ENCODE measurements at places on chromosomes 1 and 21. TPM values are rescaled to one million over a fixed set of nuclear protein-coding genes. Genes with fewer than 3 reads are reported as not detected.
A peak's percentile ranks its signal among the peaks of the same experiment; 100 is the strongest.

Gene SLC6A9
- total RNA-seq, result 1.3 TPM

Gene DMRTA2
- not detected for total RNA-seq

Gene IFI44L
- total RNA-seq, result 1.5 TPM

Gene SH2D1B
- not detected for total RNA-seq

Gene NUAK2
- total RNA-seq, result 2.3 TPM

Gene HOOK1
- not detected for total RNA-seq

DNA sequence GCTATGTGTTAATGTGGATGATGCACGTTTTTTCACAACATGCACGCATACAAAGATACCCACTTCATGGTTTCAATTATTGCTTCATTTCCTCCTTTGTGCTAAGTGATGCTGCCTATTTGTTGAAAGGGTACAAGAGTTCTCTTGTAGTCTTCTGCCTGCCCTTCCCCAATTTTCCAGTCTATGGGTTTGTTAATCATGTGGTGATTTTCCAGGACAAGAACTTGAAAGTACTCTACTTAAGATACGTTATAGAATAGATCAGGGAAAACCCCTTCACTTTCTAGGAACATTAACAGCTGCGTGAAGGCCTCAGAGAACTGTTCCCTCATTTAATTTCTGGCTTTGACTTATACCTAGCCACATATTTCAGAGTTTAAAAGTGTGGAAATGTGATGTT lies 52.1 kb upstream of the SLC44A3 start:
- no peak for DNase-seq
- no peaks in the 10 kb centered on the region for H3K36me3 ChIP-seq
- H3K27ac ChIP-seq, result no peak overlapping the region
- H3K4me1 ChIP-seq, result no peaks in the 10 kb centered on the region

DNA sequence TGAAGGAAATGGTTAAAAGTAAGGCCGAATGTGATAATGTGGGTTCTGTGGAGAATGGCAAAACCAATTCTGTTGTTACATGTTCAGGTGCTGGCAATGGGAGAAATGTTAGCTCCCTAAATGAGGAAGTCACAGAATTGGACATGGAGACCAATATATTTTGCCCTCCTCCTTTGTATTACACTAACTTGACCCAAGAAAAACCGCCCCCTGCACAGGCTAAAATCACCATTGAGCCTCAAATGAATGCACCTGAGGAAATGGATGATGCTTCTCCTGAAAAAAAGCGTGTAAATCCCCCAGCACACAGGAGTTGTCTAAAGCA lies 932 bp downstream of the MAP10 start:
- H3K27me3 ChIP-seq, result no peaks in the 10 kb centered on the region
- no peak for DNase-seq
- H3K27ac ChIP-seq, result no peak overlapping the region
- H3K4me1 ChIP-seq, result peaks cover 6% of the 10 kb centered on the region
- peak overlapping the region; percentile 62 for H3K4me3 ChIP-seq

- no peaks in the 10 kb centered on the region for H3K27me3 ChIP-seq
- H3K4me1 ChIP-seq, result no peaks in the 10 kb centered on the region
- no peak overlapping the region for H3K4me3 ChIP-seq
- peaks cover 33% of the 10 kb centered on the region for H3K36me3 ChIP-seq
- DNase-seq, result no peak
- H3K27ac ChIP-seq, result no peak overlapping the region
Observed at GRCh38 chr1:35175098-35175576, 17.8 kb downstream of the SFPQ start.

DNA sequence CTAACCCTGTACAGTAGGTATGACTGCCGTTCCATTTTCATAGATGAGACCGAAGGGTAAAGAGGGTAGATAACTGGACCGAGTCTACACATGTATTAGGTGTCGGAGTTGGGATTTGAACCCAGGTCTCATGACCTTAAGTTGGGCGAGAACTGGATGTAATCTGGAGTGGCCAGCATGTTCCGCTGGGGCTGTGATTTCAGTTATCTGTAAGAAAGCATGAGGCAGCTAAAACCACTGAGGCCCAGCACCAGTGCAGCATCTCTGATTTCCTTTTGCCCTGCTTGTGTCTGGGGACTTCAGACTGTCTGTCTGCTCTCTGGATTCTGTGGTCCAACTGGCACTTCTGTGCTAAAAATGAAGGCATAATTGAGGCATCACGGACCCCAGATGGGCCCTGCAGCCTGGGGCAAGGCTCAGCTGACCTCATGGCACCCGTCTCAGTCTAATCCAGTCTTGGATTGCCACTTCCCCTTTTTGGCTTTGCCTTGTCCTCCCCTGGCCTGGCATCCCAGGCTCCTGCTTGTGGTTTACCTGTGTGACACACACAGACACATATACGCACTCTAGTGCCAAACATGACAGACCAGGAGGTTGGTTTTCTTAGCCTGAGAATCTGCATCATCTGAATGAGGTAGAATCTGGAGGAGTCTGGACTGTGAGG lies 180.2 kb downstream of the KIF26B start:
- H3K4me3 ChIP-seq, result no peak overlapping the region
- no peak overlapping the region for H3K27ac ChIP-seq
- H3K4me1 ChIP-seq, result no peaks in the 10 kb centered on the region
- H3K27me3 ChIP-seq, result no peaks in the 10 kb centered on the region
- DNase-seq, result no peak

- DNase-seq, result no peak
- H3K4me3 ChIP-seq, result no peak overlapping the region
- no peaks in the 10 kb centered on the region for H3K36me3 ChIP-seq
- H3K27me3 ChIP-seq, result no peaks in the 10 kb centered on the region
- H3K4me1 ChIP-seq, result no peaks in the 10 kb centered on the region
Observed at GRCh38 chr1:87812871-87813577, 484.3 kb downstream of the LMO4 start.

DNA sequence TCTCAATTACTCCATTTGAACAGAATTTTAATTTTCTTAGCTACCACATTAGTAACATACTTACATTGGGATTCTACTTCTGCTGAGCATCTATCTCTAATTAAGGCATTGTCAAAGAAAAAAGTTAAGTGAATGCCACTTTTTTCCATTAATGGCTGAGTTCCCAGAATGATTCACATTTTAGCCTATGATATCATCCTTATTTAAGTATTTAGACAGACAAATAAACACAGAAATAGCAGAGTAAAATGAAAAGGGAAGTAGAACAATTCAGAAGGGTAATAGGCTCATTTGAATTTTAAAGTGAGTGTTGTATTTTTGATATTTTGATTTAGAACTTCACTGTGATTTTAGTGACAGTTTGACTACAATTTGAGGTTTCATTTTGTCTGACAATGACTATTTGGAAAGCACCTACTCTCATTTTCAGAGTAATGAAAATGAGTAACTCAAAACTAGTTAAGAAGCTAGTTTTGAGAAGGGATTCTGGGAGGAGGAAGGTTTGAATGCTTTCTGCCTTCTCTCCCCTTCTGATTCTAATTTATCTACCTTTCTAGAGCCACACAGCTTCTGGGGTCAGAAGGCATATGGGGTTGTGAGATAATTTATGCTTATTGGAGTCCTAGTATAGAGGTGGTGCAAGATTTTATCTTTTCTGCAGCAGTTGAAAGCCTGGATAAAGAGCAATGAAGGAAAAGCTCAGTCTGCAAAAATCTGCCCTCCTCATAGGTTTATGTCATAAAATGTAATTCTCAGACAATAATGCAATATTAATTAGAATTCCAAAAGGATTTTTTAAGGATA lies 15.5 kb downstream of the LYPLAL1 start:
- H3K36me3 ChIP-seq, result no peaks in the 10 kb centered on the region
- H3K4me3 ChIP-seq, result no peak overlapping the region
- peak; percentile 96 for DNase-seq
- H3K27ac ChIP-seq, result peak overlapping the region; percentile 70

- DNase-seq, result no peak
- no peak overlapping the region for H3K4me3 ChIP-seq
- H3K36me3 ChIP-seq, result peaks cover 4% of the 10 kb centered on the region
- H3K4me1 ChIP-seq, result peaks cover 65% of the 10 kb centered on the region
Observed at GRCh38 chr1:208225954-208226937, 17.9 kb downstream of the PLXNA2 start.

GRCh38 chr1:149846042-149846441 lies 53.3 kb upstream of the BOLA1 start:
- H3K36me3 ChIP-seq, result no peaks in the 10 kb centered on the region
- no peak overlapping the region for H3K4me3 ChIP-seq
- H3K27ac ChIP-seq, result no peak overlapping the region
- no peaks in the 10 kb centered on the region for H3K27me3 ChIP-seq

GRCh38 chr1:167491586-167492461 lies 26.5 kb downstream of the CD247 start:
- no peaks in the 10 kb centered on the region for H3K36me3 ChIP-seq
- peaks cover 2% of the 10 kb centered on the region for H3K27me3 ChIP-seq
- no peaks in the 10 kb centered on the region for H3K4me1 ChIP-seq
- no peak overlapping the region for H3K4me3 ChIP-seq
- DNase-seq, result no peak

GRCh38 chr1:183075861-183076260 lies 52.6 kb downstream of the LAMC1 start:
- no peak overlapping the region for H3K27ac ChIP-seq
- H3K36me3 ChIP-seq, result no peaks in the 10 kb centered on the region
- no peak for DNase-seq
- no peaks in the 10 kb centered on the region for H3K27me3 ChIP-seq
- H3K4me1 ChIP-seq, result peaks cover 22% of the 10 kb centered on the region

DNA sequence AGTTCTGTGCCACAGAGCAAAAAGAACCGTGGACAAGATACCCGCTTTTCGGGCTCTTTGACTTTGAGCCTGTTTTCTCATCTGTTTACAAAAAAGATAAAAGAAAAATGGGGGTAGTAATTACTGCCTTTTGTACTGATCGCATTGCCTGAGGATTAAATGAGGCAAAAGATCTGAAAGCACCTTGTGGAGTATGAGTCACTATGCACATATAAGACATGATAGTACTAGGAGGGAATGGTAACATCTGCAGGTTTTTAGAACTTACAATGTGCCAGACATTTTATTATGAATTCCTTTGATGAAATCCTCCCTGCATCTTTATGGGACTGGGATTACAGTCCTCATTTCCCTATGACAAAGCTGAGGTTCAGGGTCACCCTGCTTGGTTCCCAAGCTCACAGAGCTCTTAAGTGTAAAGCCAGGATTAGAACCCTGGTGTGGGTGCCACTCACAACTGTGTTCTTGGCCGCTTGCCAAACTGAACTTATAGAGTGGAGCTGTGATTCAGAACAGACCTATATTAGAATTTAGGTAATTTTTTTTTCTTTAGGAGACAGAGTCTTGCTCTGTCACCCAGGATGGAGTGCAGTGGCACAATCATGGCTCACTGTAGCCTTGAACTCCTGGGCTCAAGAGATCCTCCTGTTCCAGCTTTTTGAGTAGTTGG lies 1.8 kb downstream of the DISC1 start:
- no peaks in the 10 kb centered on the region for H3K27me3 ChIP-seq
- H3K36me3 ChIP-seq, result no peaks in the 10 kb centered on the region
- no peak overlapping the region for H3K4me3 ChIP-seq
- H3K4me1 ChIP-seq, result peaks cover 14% of the 10 kb centered on the region
- peak; percentile 15 for DNase-seq

DNA sequence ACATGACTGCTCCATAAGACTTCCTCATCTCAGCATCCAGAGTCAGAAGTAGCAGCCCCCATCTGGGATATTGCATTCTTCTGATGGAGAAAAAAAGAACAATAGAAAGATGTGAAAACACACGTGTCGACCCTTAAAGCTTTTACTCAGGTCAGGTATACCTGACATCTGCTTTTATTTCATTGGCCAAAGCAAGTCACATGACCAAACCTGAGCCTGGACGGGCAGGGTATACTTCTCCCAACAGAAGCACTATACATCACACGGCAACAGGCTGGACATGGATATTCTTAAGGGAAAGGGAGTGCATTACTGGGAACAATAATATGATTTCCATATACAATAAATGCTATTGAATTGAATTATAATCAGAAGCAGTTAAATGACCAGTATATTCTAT lies 243.3 kb downstream of the LMO4 start:
- no peaks in the 10 kb centered on the region for H3K4me1 ChIP-seq
- H3K27me3 ChIP-seq, result no peaks in the 10 kb centered on the region
- no peak overlapping the region for H3K4me3 ChIP-seq
- DNase-seq, result no peak

- no peak overlapping the region for H3K4me3 ChIP-seq
- no peak overlapping the region for H3K27ac ChIP-seq
- H3K4me1 ChIP-seq, result peaks cover 12% of the 10 kb centered on the region
- DNase-seq, result peak; percentile 89
- H3K27me3 ChIP-seq, result no peaks in the 10 kb centered on the region
- H3K36me3 ChIP-seq, result no peaks in the 10 kb centered on the region
Observed at GRCh38 chr1:232553050-232553754, 76.7 kb downstream of the SIPA1L2 start.

DNA sequence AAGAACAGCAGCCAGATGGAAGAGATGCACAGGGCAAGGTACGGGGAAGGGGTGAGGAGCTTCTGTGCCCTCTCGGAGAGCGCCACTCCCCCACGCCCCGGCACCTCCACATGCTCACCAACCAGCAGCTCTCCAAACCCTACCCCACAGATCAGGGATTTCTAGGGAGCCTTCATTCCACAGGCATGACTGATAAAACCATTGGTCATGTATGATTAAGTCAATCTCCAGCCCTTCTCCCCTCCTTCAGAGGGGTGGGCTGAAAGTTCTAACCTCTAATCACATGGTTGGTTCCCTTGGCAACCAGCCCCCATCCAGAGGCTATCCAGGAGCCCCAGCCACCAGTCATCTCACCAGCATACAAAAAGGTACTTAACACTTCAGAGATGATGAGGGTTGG lies 144.7 kb downstream of the TGFBR3 start:
- no peaks in the 10 kb centered on the region for H3K27me3 ChIP-seq
- peaks cover 2% of the 10 kb centered on the region for H3K4me1 ChIP-seq
- no peak overlapping the region for H3K4me3 ChIP-seq
- no peak overlapping the region for H3K27ac ChIP-seq

DNA sequence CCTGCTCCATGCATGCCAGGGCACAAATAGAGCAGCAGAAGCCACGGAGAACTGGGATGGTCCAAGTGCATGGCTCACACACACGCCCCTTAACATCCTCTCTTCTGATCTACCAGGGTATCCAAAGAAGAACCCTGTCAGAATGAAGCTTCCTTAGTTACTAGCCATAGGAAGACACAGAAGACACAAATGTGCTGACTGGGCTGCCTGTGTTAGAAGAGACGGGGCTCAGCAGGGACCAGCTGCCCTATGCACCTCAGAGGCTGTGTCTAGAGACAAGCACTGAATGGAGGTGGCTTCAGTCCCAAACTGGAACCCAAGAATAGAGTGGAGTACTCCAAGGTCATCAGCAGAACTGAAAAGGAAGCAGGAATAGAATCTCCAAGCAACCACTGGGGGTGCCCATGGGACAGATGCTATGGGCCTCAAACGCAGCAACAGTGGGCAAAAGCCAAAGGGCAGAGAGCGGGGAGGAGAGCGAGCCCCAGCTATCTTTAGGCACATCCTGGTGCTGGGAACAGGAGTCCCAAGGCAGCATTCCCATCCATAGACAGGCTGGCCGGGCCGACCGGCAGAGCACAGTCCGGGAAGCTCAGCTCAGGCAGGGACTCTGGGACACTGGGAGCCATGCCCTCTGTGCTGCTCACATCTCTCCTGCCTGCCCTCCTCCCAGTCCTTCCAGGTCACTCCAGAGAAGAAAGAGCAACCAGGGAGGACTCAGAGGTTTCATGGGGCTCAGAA lies 9.5 kb downstream of the SLC6A9 start:
- no peaks in the 10 kb centered on the region for H3K27me3 ChIP-seq
- H3K27ac ChIP-seq, result no peak overlapping the region
- H3K36me3 ChIP-seq, result no peaks in the 10 kb centered on the region
- DNase-seq, result no peak
- H3K4me3 ChIP-seq, result no peak overlapping the region
- no peaks in the 10 kb centered on the region for H3K4me1 ChIP-seq

GRCh38 chr1:246301553-246302250 lies 205.4 kb downstream of the SMYD3 start:
- no peak overlapping the region for H3K27ac ChIP-seq
- no peaks in the 10 kb centered on the region for H3K36me3 ChIP-seq
- no peak overlapping the region for H3K4me3 ChIP-seq

All from endothelial cell of umbilical vein (primary cell).